ENCODE measurements at places on chromosomes 2 and 18.

DNA sequence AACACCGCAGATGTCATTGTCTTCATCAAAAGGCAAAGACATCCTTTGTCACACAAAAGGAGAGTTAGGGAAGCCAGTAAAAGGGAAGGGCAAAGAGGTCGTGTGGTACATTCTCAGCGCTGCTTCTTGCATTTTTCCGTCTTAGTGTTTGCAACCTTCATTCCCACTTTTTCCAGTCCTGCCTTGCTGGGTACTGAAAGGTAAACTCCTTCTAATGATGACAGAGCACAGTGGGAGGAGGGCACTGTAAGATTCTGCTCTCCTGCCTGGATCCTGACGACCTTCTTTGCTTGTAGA lies 424.3 kb upstream of the MEX3C start:
- no peak for DNase-seq

DNA sequence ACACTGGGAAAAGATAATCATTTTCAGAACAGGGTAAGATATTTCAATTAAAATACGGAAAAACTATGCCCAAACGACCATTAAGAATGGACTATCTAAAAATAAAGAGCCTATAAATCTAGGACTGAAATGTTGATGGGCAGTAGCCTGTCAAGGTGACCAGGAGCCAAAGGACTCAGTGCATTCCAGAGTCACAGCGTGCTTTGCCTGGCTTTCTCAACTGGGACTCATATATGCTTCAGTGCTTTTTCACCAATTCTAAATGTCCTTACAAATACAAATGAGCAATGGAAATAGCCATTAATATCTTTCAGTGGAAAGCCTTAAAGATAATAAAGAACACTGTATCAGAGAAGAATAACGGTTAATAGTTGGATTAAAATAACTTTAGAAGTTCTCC lies 35.4 kb downstream of the PREPL start:
- no peak for DNase-seq

DNA sequence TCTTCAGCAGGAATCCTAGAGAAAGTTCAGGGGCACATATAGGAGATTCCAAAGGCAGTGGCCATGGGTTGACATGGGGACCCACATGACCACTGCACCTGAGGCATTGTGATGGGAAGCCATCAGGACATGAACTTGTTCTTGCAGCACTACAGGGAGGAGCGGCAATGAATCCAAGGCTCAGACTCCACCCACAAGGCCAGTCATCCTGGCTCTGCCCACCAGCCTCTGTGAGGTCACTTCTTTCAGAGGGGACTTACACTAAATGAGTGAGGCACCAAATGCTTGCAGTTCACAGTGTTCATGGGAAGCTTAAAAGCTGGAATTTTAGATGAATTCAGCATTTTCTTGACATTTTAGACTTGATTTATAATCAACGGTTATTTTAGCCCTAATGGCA lies 254.2 kb downstream of the SETBP1 start:
- DNase-seq = no peak

GRCh38 chr18:48048251-48048650 lies 117.8 kb upstream of the SMAD2 start:
- no peak for DNase-seq
